ENCODE measurements at places on chromosomes 6 and 20.

DNA sequence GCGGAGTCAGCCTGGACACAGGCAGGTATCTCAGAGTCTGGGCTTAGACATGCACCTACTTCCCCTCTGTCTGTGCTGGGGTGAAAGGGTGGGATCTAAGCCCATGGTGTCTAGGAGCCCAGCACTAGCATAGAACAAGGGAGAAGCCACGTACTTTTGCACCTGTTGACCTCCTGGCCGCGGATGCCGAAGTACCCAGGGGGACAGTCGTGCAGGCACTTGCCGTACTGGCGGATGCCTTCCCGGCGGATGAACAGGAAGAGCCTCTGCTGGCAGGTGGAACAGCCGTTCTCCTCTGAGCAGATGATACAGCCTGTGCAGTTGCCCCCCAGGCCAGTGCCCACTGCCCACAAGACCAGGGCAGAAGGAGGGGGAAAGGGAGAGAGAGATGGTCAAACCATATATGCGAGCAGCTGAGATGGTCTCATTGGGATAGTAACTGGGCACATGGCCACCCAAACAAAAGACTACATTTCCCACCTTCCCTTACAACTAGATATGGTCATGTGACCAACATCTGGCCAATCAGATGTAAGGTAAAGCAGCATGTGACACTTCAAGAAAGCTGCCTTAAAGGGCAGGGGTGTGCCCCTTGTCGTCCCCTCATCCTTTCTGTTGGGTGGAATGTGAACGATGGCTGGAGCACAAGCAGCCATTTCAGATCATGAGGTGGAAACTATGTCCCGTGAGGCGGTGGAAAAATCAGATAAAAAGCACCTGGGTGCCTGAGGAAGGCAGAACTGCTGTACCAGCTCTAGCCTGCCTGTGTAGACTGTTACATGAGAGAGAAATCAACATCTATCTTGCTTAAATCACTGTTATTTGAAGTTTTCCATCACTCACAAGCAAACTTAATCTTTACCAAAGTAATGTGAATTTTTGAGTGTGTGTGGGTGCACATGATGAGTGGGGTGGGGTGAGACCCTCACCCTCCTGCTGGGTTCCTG is 34.0 kb downstream of the RSPO4 start:
- DNase-seq: peak; percentile 91

GRCh38 chr20:38369389-38369788 is 23.1 kb downstream of the LBP start:
- DNase-seq: peak; percentile 2

DNA sequence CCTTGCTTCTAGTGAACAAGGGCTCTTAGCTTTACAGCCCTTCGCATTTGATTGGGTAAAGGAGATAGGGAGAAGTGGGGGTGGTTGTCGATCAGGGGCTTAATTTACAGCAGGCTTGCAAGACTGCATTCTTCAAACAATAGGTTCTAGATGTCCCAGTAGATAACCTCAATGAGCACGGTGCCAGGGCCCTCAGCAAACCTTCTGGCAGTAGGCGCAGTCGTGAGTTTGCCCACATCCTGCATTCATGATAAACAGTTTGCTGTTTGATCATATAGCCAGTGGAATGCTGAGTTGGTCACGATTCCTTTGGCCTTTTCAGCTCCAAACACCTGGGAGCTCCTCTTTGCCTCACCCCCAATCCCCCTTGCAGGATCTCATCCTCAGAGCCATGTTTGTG is 27.5 kb downstream of the SUN5 start:
- DNase-seq: no peak

DNA sequence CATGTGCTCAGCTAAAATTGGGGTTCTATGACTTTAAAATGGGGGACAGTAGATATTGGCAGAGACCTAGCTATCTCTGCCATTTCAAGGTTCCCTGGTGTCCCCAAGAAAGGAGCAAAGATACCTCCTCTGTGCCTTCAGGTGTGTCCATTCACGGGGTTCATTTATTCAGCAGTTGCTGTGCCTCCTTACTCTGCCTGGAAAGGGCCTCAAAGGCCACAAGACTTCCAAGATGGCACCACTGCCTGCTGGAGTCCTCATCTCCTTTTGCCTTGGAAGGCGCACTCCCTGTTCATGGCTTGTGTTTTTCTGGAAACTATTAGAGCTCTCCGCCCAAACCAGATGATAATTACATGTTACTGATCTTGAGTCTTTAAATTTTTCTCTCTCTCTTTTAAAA is 3.9 kb upstream of the ZBP1 start:
- no peak for DNase-seq

- no peak for DNase-seq
These were observed 35.2 kb downstream of the HFE start for GRCh38 chr6:26122402-26122792.

- DNase-seq: no peak
These were observed 611.9 kb upstream of the MAP3K7 start for GRCh38 chr6:91198588-91199255.

DNA sequence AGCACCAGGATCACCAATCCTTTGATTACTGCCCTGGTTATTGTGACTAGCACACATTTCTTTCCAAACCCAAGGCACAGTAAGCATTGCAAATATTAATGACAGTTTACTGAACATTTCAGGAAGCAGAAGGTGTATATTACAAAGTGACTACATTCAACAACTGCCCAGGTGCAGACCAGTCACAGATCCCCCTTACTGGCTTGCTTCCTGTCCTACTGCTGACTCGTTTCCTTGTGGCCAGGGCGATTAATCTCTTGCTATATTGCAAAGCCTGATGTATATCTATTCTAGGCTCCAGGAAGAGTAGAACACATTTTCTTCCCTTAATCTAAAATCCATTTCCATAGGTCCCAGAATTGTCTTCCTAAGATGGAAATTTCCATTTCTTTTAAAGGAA is 77.2 kb upstream of the EPHA7 start:
- no peak for DNase-seq

GRCh38 chr20:10826111-10826510 is 152.3 kb upstream of the JAG1 start:
- no peak for DNase-seq

GRCh38 chr20:14219801-14220461 is 117.5 kb downstream of the FLRT3 start:
- peak; percentile 15 for DNase-seq

DNA sequence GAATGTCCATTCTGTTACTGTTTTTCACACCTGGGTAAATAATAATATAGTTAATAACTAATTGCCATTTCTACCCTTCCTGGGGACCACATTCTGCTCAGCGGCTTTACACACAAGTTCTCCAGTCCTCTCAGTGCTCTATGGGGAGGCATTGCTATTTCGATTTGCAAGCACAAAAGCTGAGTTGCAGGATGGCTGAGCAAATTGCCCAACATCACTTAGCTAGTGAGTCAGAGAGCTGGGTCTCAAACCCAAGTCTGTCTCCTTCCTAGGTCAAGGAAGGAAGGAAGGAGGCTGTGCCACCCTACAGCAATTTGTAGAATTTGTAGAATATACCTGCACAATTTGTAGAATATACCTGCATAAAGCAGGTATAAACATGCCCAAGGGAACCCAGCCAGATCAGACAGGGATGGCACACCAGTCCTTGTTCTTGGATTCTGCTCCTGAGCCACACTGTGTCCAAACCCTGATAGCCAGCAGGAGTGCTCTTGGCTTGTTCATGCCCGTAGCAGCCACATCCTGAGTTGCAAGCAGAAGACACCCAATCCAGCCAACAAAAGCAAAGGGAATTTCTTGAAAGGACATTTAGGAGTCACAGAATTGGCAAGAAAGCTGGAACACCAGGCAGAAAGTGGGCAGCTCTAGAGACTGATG is 56.9 kb downstream of the LY86 start:
- no peak for DNase-seq

DNA sequence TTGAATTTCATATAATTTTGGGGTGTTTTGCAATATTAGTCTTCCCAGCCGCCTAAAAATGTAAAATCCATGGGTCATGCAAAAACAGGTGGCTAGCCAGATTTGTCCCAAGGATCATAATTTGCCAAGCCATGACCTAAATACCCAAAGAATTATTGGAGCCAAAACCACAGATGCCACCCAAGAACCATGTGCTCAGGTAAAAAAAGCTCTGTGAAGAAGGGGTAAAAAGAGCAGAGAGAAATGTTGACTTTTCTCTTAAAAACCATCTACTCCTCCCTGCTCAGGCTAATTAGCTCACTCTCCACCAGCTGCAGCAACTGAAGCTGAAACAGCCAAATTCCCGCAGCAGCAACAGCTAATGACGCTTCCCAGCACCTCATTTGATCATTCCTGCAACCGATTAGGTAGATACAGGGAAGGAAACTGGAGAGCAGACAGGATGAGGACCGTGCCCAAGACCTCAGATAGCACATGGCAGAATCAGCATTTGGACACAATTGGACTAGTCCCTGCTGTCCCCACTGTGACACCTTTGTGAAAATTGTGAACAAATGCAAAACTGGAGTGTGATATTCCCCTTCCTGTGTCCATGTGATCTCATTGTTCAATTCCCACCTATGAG is 107.9 kb upstream of the NXT1 start:
- DNase-seq: no peak

DNA sequence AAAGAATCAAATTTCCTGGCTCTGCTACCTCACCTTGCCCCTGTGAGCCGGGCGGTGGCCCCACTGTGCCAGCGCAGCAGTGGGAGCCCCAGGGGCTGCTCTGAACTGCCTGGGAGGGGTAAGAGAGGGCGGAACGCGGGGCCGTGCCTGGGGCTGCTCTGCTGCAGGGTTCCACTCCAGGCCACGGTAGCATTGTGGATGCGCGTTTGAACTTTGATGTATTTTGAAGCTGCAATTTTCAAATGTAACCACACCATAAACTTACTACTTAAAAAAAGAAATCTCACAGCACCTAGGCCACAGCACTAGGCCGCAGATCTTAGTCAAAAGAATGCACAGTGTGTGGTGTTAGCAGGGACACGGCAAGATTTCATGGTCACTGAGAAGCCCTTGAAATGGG is 57.5 kb downstream of the PRDM1 start:
- no peak for DNase-seq

- DNase-seq: no peak
These were observed 391.2 kb upstream of the MAP3K7 start for GRCh38 chr6:90978046-90978445.

DNA sequence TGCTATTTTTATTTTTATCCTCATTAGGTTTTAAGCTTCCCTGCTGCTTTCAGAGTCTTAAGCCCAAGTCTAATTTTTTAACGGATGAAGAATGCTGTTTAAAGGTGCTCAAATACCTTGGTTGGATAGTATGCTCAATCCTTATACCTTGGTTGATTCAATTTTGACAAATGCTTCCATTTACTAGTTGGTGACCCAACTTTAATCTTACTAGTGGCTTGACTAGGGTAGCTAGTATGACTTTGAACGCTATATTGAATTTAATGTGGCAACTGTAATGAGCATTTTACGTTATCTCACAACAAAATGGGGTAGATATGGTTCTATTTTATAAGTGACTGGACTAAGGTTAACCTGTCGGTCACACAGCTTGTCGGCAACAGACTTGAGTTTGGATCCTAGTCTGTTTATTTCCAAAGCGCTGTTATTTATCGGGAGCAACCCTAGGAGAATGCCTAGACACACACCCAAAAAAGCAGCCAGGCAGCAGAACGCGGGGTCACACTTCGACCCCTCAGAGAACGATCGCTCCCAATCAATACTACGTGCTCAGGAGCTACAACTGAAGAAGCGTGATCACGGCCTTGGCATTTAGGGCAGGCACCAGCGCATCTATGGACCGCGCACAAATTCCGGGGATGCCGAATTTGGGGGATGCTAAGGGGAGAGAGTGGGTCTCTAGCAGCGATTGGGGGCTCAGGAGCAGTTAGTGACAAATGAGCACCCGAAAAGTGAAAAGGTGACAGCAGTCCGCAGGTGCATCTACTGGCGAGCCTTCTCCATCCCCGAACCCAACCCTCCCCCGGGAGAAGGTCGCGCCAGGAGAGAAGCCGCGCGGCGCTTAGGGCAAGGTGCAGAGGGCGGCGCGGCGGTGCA is 586 bp upstream of the ALDH5A1 start:
- no peak for DNase-seq

DNA sequence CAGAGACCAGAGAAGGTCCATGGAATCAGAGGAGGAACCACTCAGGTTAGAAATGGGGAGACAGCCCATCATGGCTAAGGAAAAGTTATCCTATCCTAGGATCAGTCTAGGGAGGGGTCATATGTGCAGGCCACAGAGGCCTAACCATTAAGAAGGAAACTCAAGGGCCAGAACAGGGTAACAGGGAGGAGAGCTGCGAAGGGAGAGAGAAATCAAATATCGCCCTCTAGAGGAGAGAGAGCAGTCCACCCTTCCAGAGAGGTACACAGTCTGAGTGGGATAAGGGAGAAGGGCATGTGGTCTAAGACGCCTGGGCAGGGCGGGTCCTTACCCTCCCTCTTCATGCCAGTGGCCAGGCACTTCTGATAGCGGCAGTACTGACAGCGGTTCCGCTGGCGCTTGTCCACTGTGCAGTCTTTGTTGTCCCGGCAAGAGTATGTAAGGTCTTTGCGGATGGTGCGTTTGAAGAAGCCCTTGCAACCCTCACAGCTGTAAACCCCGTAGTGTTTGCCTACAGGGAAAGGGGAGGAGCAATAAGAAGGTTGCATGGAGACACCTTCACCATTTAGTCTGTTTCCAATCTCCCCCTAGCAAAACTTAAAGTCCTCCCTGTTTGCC is 2.9 kb downstream of the RXRB start:
- DNase-seq: peak; percentile 66

GRCh38 chr20:60718743-60719480 is 533.1 kb upstream of the CDH4 start:
- DNase-seq: no peak

GRCh38 chr6:81787313-81788068 is 35.0 kb upstream of the TENT5A start:
- no peak for DNase-seq

DNA sequence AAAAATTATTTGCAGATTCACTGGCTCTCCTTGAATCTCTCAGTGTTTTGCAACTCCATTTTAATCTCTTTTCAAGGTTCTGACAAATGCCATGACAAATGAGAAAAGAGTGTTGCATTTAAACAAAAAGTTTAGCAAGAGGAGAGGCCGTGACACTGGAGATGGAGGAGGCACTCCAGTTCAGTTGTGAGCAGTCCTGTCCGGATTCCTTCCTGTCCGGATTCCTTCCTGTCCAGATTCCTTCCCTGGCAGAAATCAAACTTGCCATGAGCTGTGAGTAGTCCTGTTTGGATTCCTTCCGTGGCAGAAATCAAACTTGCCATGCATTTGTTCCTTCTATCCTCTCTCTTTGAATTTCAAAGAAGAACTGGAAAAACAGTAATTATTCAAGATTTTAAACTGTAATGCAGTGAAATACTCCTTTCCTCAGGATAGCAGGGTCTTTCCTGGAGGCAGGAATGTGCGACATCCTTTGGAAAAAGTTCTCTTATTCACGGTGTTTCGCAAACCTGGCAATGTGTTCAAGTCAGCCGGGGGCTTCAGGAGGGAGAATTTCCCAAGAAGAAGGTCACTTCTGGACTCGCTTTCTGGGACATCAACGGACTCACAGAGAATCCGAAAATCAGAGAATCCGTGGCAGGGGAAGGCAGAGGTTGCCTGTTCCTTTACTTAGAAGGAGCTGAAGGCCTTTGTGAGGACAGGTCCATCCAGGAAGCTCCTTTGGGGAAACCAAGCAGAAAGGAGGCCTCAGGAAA is 48.7 kb upstream of the DACT2 start:
- DNase-seq: no peak

GRCh38 chr6:127951172-127951917 is 50.5 kb upstream of the THEMIS start:
- no peak for DNase-seq

GRCh38 chr20:50635676-50636600 is 55.4 kb downstream of the RIPOR3 start:
- peak; percentile 67 for DNase-seq
